Activated CD8-positive, alpha-beta T cell treated with anti-CD3 and anti-CD28 coated beads, Interleukin-2, amount 10 ng/mL, durations not matched to agents 7 days and 5 days (primary cell): ENCODE measurements at places on chromosomes 6 and 20. TPM values are rescaled to one million over a fixed set of nuclear protein-coding genes. Genes with fewer than 3 reads are reported as not detected.

Gene ABHD16B
- total RNA-seq = not detected

GRCh38 chr6:7615611-7616383 lies 25.8 kb downstream of the SNRNP48 start:
- no peak overlapping the region for H3K27ac ChIP-seq
- no peaks in the 10 kb centered on the region for H3K27me3 ChIP-seq
- peaks cover 18% of the 10 kb centered on the region for H3K4me1 ChIP-seq
- DNase-seq = peak; percentile 54

Gene CGA
- not detected for total RNA-seq

DNA sequence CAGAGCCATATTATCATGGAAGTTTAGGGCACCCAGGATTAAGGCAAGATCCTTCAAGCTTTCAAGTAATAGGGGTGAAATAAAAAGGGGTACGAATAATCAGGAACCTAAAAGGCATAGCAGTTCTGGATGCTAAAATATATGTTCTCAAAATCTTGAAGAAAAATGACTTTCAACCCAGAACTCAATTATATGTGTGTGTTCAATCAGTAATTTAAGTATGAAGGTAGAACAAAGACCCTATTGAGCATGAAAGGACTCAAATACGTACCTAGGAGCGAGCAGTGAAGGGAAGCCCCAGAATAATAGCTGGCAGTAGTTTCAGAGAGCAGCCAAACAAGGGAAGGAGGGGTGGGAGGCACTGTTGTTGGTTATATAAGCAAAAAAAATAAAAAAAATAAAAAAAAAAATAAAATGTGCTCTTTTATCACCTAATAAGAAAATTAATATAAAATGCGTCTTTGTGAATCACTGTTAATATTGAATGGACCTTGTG lies 45.4 kb downstream of the MYO6 start:
- H3K4me1 ChIP-seq = no peaks in the 10 kb centered on the region
- peaks cover 4% of the 10 kb centered on the region for H3K27me3 ChIP-seq
- H3K36me3 ChIP-seq = no peaks in the 10 kb centered on the region
- no peak overlapping the region for H3K4me3 ChIP-seq
- no peak overlapping the region for H3K27ac ChIP-seq

- H3K27me3 ChIP-seq = peaks cover 2% of the 10 kb centered on the region
- H3K36me3 ChIP-seq = no peaks in the 10 kb centered on the region
- no peak for DNase-seq
- H3K27ac ChIP-seq = no peak overlapping the region
These were observed 210.6 kb upstream of the CDYL start for GRCh38 chr6:4565301-4566250.

GRCh38 chr6:155216312-155217046 lies 47.3 kb upstream of the CLDN20 start:
- H3K27me3 ChIP-seq = no peaks in the 10 kb centered on the region
- DNase-seq = no peak
- H3K36me3 ChIP-seq = no peaks in the 10 kb centered on the region
- no peak overlapping the region for H3K27ac ChIP-seq
- H3K4me3 ChIP-seq = no peak overlapping the region

GRCh38 chr20:53149890-53150205 lies 177.7 kb downstream of the TSHZ2 start:
- H3K27me3 ChIP-seq = peaks cover 11% of the 10 kb centered on the region
- no peak for DNase-seq
- H3K27ac ChIP-seq = no peak overlapping the region
- H3K4me3 ChIP-seq = no peak overlapping the region
- H3K36me3 ChIP-seq = no peaks in the 10 kb centered on the region

Gene TMEM200A
- 2.6 TPM for total RNA-seq
